ENCODE measurements at places on chromosomes 7 and 10.

DNA sequence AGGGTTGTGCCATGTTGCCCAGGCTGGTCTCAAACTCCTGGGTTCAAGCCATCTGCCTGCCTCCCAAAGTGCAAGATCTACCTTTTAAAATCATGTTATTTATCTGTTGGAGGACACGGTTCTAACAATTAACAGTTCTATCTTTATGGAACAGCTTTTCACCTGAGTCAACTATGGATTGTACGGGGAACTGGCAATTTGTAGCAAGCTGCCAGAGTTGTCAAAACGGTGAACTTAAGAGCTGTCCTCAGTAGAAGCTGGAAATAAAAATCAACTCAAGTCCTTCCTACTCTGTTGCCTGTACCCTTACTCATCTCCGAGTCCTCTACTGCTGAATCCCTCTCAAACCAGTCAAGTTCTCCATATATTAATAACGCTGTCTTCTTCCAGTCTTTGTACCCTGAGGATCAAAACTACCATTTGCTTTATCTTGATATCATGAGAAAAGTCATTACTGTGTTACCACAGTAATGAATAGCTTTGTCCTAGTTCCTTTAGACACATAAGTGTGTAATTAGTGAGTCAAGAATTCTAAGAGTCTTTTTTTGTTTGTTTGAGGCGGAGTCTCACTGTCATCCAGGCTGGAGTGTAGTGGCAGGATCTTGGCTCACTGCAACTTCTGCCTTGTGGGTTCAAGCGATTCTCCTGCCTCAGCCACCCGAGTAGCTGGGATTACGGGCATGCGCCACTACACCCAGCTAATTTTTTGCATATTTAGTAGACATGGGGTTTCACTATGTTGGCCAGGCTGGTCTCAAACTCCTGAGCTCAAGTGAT, 28.2 kb downstream of the HBP1 start:
- no peak for DNase-seq

- peak; percentile 26 for DNase-seq
Measured at GRCh38 chr10:103897241-103897774, 20.7 kb downstream of the STN1 start.

- peak; percentile 96 for DNase-seq
Measured at GRCh38 chr7:151123822-151124464, 37.7 kb downstream of the AGAP3 start.

DNA sequence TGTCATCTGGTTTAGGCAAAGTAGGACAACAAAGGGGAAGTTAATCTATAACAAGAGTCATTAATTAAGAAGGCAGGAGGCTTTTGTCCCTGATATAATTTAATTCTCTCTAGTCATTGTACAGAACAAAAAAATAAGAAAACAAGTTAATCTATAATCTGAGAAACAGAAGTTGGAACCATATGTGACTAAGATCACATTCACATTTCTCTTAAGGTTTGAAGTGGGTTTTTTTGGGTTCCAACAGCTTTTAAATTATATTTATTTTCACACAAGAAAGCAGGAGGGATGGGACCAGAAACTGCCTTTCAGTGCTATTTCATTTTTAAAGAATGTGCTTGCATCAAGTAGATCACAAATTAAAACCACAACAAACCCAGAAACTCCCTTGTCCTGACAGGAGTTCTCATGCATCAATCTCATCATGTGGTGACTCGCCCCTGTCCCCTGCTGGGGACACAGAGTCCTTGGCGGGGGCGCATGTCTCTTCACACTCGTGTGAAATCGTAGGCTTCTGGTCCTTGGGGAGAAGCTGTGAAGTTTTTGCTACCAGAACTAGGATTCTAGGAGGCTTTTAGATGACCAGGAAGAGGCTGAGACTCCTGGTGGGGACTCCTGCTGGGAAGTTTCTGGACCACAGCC, 10.1 kb upstream of the OPN4 start:
- DNase-seq, result peak; percentile 55

DNA sequence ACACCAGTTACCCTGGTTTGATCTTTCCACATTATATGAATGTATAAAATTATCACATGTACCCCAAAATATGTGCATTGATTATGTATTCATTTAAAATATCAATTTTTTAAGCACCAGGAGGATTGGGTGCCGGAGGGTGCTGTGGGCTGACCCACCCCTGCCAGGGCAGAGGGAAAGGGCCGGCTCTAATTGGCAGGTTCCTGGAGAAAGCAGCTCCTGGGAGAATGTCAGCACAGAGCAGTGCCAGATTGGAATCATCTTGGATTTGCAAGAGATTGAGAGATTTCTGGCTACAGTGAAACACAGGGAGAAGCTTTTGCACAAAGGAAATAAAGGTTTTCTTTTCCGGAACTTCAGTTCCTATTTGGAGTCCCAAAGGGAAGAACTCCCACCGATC, 264.4 kb upstream of the TCERG1L start:
- DNase-seq, result no peak

DNA sequence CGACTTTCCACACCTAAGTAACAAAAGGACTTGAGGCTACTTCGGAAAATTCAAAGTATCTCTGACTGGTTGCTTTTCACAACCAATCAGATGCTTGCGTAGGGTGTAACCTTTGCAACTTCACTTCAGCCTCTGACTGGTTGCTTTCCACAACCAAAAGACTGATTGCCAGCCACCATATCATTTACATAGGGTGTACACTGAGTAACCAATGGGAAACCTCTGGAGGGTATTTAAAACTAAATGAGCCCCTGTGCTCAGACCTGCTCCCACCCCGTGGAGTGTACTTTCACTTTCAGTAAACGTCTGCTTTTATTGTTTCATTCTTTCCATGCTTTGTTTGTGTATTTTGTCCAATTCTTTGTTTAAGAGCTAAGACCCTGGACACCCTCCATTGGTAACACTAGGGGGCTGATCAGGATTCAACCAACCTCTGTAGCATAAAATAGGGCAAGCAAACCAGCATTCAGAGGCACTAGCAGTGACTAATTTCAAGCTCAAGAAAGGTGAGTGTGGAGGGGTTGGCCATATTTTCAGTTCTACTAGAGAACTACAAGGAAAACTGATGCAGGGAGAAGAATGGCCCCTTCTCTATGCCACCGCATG, 390.8 kb downstream of the POM121L12 start:
- no peak for DNase-seq

Measured in AG20443 (cell line).